Right hindlimb (tissue), 1 donor: ENCODE measurements at places on chromosomes 4 and X.

GRCh38 chr4:107913283-107913899 is 18.0 kb upstream of the CYP2U1 start:
- DNase-seq = no peak

GRCh38 chr4:73538162-73538561 is 56.6 kb downstream of the AFM start:
- no peak for DNase-seq

- DNase-seq = no peak
Measured at GRCh38 chr4:71449040-71449439, 110.2 kb downstream of the SLC4A4 start.

GRCh38 chrX:111257733-111258132 is 12.6 kb downstream of the CAPN6 start:
- peak; percentile 46 for DNase-seq

DNA sequence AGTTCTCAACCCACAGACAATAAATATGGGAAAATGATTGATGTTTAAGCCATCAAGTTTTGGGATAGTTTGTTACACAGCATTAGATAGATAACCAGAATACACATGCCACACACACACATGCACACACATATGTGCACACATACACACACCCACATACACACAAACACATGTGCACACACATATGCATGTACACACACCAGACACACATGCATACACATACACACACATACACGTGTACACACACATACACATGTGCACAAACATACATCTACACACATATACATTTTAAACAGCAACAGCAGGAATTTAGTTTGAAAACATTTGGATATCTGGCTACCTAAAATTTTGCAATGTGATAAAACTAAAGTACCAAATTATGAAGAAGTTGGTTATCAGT is 42.7 kb upstream of the TMEM150C start:
- no peak for DNase-seq

DNA sequence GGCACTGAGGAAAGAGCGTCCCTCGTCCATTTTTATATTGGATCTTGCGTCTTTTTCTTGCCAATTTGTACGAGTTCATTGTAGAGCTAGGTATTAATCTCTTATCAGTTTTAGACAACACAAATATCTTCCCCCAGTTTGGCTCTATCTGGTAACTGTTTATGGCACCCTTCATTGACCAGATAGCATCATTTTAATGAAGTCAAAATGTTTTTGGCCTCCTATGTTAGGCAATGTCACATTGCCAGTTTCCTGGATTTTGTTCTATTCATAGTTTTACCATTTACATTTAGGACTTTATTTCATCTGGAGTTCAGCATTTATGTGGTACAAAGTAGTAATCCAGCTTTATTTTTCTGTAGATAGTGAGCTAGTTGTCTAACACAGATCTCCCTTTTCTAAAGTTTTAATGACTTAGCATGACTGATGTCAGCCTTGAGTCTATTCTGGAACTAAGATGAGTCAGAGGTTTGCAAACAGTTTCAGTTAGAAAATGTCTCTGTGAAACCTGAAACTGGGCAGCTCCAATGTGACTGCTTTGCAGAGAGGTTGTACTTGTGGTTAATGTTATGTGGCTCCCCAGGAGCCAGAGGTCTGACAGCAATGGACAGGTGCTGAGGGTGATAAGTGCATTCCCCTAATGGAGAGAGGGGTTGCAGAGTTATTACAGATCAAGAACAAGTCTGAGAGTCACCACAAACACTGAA is 5.3 kb upstream of the STBD1 start:
- peak; percentile 26 for DNase-seq

DNA sequence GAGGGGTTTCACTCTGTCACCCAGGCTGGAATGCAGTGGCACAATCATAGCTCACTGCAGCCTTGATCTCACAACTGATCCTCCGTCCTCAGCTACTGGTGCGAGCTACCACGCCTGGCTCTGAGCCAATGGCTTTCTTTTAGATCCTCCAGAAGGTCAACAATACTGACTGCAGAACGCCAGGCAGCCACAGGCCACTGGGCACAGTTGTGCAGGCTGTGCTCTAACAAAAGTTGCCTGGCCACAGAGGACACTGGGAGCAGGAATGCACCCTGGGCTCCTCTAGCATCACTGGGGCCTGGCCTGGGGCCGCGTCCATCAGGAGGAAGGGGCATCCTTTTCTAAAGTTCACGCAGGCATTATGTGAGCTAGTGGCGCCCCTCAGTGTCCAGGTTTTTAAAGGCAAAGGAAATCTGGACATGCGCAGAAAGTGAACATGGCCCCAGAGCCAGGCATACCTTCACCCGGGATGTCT is 14.9 kb upstream of the PORCN start:
- DNase-seq = no peak

DNA sequence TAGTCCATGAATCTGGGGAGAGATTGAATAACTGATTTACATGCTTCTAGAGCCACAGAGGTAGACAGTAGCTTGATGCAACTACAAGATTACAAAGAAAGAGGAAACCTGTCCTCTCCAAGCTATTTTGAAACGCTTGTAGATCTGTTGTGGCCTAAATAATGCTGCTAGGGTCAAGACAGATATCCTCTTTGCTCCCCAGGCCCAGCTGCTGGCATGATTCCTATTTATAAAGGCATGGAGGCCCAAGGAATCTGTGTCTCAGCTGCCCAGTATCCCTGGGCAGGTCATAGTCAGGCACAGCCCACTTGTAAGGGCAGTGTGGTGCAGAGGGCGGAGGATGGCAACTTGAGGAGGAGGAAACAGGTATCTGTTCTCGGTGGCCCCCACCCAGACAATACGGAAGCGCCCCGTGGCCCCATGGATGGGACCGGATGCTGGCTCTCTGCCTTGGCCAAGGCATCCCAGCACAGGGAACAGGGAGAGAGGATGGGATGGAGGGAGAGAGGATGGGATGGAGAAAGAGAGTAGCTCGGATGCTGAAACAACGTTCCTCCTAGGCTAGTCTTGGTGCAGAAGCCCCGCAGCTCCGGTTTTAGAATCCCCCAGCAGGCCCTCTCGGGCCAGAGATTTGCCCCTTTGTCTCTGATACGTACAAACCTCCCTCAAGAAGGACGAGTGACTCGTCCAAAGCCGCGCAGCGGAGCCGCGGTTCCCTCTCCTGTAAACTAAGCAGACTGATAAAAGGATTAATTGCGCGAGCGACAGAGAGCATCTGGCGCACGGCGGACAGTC is 767 bp upstream of the SMIM20 start:
- DNase-seq = peak; percentile 39

DNA sequence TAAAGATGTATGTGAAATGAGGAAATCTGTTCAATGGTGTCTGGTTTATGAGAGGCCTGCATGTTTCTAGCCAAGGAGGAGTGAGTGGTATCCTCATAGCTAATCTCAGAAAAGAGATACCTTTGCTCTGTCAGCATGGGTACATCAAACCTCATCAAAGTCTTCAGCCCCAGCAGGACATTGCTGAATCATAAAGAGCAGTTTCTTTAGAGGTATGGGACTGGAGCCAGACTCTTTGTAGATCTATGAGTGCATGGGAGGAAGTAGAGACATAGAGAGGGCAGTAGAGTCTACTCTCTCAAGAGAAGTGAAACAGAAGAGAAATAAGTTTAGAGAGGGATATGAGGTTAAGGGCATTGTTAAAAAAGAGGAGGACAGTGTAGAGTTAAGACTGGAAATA is 1950.9 kb downstream of the ARAP2 start:
- no peak for DNase-seq

- DNase-seq = no peak
Measured at GRCh38 chr4:6607368-6608055, 32.5 kb downstream of the MAN2B2 start.

GRCh38 chr4:168019921-168020320 is 72.4 kb upstream of the ANXA10 start:
- no peak for DNase-seq

DNA sequence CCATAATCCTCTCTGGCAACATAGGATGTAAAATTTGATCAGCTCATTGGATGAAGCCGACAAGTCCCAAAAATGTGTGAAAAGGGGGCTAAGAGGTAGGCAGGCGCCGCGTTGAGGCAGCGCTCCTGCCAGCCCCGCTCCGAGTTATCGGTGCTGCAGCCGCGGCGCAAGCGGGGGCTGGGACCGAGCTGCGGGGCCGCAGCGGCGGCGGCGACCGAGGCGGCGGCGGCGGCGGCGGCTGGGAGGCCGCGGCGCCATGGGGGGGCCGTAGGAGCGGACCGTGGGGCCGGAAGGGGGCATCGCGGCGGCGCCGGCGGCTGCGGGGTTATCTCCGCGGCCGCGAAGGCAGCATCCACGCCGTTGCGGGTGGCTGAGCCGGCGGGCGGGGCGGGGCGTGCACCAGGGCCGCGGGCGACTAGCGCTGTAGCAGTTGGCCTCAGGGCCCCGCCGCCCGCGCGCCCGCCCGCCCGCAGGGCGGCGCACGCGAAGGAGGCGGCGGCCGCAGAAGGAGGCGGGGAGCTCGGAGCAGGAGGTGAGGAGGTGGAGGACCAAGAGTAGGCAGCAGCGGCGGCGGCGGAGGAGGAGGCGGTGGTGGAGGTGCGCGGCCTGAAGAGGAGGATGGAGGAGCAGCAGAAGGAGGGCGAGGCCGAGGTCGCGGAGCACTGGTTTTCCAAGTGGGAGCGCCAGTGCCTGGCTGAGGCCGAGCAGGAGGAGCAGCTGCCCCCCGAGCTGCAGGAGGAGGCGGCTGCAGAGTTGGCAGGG is 126.0 kb upstream of the CXorf66 start:
- DNase-seq = peak; percentile 17

DNA sequence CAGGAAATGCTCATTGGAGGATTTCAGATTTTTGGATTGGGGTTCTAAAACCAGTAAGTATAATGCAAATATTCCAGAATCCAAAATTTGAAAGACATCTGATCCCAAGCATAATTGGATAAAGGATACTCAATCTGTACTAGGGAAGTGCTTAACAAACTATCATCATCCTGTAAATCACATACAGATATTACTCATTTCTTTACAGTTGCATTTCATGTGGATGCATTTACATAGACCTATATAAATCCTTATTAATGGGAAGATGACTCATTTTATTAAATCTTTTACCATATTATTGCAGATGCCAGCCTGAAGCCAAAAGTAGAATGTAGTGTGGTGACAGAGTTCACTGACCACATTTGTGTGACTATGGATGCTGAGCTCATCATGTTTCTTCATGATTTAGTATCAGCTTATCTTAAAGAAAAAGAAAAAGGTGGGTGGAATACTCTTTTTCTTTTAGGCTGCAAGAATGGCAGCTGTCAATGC is 22.4 kb upstream of the ADAD1 start:
- DNase-seq = no peak

DNA sequence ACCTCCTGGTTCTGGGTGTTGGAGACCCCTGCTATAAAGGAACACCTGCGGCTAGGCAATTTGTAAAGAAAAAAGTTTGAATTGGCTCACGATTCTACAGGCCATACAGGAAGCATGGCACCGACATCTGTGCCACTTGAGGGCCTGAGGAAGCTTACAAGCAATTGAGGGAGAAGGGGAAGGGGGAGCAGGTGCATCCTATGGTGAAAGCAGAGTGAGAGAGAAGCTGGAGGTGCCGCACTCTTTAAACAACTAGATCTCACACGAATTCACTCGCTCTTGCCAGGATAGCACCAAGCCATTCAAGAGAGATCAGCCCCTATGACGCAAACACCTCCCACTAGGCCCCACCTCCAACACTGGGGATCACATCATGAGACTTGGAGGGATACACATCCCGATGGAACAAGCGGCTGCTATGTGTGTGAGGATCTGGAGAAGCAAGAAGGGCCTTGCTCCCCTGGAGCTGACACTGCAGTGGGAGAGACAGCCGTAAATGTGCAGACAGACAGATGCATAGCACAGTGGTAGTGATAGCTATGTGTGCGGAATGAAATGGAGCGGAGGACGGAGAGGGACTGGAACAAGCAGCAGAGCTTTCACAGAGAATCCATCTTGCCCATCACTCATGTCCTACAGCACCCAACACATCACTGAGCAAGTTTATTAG is 60.7 kb upstream of the HELT start:
- no peak for DNase-seq

DNA sequence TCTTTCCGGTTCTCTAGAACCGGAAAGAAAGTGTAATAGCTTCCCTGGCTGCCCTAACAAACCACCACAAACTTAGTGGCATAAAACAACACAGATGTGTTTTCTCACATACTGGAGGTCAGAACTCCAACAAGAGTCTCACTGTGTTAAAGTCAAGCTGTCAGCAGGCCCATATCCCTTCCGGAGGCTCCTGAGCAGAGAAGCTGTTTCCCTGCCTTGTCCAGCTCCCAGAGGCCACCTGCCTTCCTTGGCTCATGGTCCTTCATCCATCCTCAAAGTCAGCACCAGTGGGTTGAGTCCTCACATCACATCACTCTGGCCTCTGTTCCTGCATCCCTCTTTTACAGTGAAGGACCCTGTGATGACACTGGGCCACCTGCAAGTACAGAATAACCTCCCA is 49.8 kb upstream of the HMX1 start:
- DNase-seq = no peak

DNA sequence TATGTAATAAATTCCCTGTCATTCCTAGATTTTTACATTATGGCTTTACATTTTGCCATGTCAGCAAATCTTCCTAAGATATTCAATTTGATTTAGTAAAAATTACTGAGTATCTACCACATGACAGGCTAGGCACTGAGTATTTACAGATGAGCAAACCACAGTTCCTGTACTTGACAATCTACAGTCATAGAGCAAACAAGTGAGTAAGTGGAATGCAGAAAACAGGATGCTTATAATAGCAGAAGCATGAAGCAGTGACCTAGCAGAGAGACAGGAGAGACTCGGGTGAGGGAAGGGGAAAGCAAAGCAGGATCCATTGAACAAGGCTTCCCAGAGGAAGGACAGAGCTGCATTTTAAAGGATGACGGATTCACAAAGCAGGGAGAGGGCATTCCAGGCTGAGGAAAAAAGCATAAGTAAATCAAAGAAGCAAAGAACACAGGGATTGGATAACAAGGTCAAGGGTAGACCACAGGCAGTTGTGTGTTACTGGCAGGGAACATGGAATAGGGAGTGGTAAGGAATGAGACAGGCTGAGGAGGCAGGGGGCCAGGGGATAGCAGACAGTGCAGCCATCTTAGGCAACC is 124.7 kb upstream of the C1QTNF7 start:
- DNase-seq = no peak

- no peak for DNase-seq
Measured at GRCh38 chr4:89539374-89539773, 231.8 kb upstream of the GPRIN3 start.

DNA sequence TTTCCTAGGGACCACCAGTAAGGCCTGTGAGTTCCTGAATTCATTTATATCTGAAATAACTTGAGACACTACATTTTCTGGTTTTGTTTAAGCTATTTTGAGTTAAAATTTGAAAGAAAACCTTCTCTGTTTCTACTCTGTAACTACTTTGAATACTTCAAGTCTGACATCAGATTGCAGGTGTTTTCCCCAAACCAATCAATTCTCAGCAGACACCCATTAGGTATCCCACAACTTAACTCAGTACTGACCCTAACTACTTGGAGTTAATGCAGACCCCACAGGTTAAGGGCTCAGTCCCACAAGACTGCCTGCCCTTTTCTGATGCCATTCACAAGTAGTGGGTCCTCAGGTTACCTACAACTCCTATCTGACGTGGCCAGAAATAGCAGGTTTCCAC is 1100.0 kb upstream of the SLIT2 start:
- no peak for DNase-seq
